ENCODE measurements at places on chromosomes 6 and 20.

DNA sequence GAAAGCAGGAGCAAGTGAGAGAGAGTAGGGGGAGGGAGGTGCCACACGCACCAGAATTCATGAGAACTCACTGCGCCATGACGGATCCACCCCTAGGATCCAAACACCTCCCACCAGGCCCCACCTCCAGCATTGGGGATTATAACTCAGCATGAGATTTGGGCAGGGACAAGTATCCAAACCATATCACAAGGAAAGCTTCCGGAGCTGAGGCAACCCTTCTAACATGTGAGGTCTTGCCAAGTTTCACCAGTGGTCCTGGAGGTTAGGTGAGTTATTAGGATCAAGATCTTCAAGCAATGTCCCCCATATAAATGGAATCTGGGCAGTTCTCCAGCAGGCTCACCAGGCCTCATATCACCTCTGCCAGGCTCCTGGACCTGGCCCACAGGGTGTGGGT, 308.4 kb downstream of the NRN1 start:
- DNase-seq = no peak

- DNase-seq = peak; percentile 45
These were observed 10.0 kb downstream of the SNX5 start for GRCh38 chr20:17958373-17959256.

DNA sequence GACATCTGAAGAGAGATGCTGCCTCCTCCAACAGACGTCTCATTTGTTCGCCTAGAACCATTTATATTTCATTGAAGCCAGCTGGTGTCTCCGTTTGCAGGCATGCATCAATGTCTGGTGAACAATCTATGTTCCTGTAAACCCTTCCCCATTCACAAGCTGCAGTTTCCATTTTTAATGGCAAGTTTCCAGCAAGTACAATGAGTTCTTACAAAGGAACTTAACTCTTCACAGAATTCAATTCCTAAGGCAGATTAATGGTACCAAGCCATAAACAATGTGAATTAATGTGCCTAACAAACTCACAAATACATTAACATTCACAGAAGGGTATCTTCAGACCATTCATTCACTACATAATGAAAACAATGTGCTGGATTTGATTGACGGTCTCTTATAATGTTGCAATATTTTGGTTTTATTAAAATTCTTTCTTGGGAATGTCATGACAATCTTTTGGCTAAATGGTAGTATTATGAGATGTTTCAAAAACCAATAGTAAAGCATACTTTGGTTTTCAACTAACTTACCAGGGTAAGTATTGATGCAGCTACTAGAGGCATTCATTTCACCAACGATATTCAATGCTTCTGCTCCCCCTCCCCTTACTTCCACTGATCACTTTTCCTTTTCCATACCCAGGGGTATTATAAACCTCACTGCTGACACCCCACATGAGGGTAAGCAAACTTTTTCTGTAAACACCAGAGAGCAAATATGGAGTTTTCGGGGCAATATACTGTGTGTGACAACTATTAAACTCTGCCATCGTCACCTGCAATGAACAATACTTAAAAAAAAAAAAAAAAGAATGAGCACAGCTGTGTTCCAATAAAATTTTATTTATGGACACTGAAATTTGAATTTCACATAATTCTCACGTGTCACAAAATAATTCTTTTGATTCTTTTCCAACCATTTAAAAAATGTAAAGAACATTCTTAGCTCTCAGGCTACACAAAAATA, 4.2 kb downstream of the AKIRIN2 start:
- peak; percentile 62 for DNase-seq

GRCh38 chr20:4132956-4133355, 117.6 kb upstream of the RNF24 start:
- DNase-seq = no peak

DNA sequence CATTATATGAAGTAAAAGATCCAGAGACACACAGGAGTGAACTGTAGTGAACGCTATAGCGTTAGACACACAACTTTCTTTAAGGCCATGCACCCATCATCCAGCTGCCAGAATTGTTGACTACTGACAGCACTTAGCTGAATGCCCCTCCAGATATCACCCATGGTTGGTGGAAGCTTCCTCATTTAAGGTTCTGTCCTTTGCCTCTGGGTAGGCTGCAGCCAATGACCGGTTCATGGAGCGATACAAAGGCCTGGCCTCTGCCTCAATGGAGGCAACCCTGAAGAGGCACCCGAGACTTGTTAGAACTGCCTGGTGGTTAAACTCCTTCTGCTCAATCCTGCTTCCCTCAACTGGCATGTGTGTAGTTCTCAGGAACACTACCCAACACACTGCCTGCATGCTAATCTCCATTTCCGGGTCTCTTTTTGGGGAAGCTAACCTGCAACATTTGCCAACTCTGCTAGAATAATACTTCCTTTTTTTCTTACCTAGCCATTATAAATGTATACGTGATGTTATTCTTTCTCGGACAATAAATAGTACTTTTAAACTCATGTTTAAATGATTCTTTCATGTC, 49.8 kb upstream of the THEMIS start:
- DNase-seq = no peak

DNA sequence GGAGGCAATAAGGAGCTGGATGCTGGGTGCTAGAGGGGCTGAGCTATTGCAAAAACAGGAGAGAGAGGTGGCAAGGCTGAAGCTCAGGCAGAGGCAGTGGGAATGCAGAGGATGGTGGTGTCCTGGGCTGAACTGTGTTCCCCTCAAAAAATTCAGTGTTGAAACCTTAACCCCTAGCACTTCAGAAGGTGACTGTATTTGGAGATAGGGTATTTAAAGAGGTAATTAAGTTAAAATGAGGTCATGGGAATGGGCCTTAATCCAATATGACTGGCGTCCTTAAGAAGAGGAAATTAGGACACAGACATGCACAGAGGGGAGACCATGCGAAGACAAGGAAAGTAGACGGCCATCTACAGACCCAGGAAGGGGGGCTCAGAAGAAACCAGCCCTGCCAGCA, 11.5 kb upstream of the MMP9 start:
- DNase-seq = no peak

DNA sequence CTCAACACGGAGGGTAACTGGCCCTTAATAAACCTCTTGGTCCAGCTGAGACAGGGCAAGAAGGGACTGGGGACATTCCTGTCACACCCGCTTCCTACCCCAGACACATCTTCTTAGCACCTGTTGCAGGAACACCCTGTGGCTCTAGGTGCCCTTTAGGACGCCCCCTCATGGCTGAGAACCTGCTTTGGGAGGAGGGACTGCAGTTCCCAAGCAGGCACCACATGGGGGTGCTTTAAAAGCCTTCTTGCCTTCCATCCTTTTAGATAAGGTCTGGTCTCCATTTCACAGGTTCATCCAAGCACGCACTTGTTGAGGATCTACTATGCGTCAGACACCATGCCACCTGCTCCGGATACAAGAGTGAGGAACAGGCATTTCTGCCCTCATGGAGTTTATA, 26.6 kb downstream of the NSFL1C start:
- peak; percentile 50 for DNase-seq

DNA sequence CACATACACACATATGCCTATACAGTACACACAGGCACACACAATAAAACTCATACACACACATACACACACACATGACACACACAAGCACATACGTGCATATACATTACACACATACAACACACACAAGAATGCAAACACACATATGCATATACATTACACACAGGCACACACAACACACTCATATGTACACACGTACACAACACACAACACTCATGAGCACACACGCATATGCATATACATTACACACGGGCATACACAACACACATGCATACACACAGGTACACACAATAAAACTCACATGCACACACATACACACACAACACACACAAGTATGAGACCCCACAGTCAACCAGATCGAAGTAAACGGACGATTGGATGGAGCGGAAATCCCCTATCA, 238.2 kb downstream of the ERMARD start:
- no peak for DNase-seq

DNA sequence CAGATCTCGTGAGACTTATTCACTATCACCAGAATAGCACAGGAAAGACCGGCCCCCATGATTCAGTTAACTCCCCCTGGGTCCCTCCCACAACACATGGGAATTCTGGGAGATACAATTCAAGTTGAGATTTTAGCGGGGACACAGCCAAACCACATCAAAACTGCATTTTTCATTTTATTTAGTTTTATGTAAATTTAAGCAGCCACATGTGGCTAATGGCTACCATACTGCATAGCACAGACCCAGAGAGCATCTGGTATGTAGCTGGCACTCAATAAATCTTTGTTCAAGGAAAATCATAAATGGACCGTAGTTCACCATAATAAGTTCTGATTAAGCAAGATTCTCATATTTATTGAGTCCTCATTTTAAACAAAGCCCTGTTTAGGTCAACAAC, 15.3 kb downstream of the GFOD1 start:
- DNase-seq = no peak

GRCh38 chr20:5687884-5688283, 62.3 kb upstream of the SHLD1 start:
- no peak for DNase-seq

- DNase-seq = peak; percentile 82
These were observed 14.5 kb downstream of the LAMA5 start for GRCh38 chr20:62352402-62353288.

DNA sequence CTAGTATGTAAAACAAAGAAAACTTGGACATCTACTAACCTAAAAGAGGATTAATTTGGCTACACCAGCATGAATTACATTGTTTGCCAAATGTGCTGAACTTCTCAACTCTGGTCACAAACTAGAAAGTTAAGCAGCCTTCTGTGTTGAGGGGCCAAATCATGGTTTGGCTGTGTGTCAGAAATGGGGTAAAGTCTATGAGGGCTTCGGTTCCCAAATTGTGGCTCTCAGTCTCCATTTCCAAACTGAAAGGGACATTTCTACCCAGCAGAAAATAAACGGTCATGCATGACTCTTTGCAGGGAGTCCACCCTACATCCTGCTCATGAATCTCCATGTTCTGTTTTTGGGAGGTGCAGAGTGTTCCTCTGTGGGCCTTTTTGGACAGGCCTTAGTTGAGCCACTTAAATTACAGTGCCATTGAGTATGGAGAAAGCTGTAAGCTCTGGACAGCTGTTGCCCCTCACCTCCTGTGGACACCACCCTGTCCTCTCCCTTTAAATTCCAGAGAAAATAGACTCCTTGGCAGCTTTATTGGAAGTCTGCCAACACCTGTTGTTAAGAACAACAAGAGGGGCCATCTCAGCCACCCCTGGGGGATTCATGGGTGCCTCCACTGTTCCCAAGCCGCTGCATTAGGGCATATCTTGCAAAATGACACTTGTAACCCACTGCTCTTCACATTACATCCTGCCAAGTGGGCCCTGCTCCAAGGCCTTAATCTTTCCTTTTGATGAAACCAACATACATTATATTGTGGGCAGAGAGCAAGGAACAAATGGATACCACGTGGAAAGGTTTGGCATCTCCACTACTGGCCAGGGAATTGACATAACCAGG, 27.5 kb upstream of the SNRPC start:
- DNase-seq = no peak

DNA sequence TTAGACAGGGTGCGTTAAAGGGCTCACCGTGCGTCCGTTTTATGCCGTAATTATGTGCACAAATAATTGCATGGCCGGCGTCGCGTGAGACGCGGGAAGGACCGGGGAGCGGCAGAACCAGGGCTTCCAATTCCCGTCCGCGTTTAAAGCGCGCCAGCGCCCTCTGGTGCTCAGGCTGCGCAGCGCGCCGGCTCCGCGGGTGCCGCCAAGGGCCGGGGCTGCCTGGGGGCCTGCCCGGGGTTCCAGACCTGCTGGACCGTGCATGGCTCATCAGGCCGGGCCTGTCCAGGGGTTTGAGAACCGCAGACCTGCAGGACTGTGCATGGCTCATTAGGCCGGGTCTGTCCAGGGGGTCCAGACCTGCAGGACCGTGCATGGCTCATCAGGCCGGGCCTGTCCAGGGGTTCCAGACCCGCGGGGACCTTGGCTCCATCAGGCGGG, 369.0 kb downstream of the THBS2 start:
- peak; percentile 46 for DNase-seq

GRCh38 chr20:57097245-57097915, 169.1 kb downstream of the BMP7 start:
- DNase-seq = no peak

GRCh38 chr6:77401231-77401630, 62.1 kb downstream of the HTR1B start:
- DNase-seq = peak; percentile 19

DNA sequence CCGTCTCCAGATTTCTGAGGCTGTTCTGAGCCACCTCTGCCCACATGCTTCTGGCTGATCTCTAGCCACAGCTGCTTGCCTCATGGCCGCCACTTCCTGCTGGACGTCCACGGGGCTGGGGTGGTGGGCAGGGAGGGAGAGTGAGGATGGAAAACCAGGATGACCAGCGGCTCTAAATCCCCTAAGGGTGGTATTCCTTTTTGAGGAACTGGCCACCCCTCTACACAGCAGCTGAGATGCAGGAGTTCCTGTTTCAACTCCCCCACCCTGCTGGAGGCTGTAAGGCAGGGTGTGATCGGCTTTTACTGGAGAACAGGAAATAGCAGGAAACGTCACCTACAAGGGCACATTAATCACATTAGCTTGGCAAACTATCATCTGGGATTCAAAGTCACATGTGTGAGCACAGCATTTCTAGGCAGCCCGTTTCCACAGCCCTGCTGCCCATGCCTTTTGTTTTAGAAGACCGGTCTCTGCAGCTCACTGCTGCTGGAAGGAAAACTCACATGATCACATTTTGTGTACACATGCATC, 181.6 kb upstream of the ECI2 start:
- DNase-seq = peak; percentile 97

GRCh38 chr6:13927203-13927602, 2.5 kb downstream of the RNF182 start:
- DNase-seq = peak; percentile 39

- DNase-seq = peak; percentile 84
These were observed 45.6 kb upstream of the FYN start for GRCh38 chr6:111918825-111919224.

- peak; percentile 35 for DNase-seq
These were observed 429.7 kb upstream of the RUNX2 start for GRCh38 chr6:44898296-44898930.

GRCh38 chr20:62500237-62500864, 24.6 kb upstream of the GATA5 start:
- peak; percentile 59 for DNase-seq

DNA sequence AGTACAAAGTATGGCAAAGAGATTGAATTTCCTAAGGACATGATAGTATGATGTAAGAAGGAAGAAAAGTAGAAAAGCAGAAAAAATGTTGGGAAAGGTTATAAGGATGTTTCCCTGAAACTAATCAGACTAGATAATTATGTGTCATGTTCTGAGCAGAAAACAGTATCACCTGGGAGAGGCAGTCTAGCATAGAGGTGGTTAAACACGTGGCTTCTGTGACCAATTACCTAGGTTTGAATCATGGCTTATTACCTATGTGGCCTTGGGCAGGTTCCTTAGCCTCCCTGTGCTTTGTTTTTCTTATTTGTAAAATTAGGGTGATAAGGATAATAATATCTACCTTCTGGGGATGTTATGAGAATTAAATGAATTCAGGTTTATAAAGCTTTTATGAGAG, 38.0 kb downstream of the SCGN start:
- DNase-seq = no peak

- peak; percentile 35 for DNase-seq
These were observed 244.9 kb downstream of the TSHZ2 start for GRCh38 chr20:53216856-53217576.
